ENCODE measurements at places on chromosomes 1 and 21.

- DNase-seq = peak; percentile 56
Measured at GRCh38 chr1:173190101-173190936, 16.8 kb downstream of the TNFSF4 start.

DNA sequence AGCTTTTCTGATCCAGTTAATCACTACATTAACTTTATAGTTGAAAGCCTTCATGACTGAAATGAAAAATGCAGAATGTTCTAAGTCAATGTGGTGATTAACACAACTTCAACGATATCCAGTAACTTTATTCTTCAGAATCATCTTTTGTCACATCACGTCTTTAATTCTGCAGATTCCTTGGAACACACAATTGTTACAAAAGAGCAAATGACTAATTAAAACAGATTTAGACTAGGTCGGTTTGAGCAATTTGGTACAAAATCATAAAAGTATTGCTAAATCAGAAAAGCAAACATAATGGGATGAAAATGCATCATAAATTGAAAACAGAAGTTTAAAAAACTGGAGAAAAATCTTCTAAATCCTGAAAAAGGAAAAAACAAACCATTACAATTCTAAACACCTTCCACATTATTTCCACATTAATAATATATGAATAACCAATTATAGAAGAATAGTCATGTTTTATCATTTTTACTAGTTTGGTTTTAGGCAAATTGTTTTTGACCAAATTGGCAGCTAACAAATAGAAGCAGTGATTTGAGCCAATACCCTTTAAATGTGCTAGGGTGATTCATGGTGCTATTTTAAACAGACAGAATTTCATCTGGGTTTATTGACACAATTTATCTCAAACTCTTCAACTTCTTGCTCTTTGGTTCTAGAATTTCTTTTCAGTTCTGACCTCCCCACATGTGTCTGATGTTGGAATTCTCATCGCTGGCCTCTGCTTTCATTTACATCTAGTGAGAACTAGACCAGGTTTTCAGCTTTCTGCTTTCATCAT, 468.1 kb upstream of the PTBP2 start:
- peak; percentile 37 for DNase-seq

GRCh38 chr1:109719337-109719837, 7.3 kb downstream of the GSTM5 start:
- peak; percentile 51 for DNase-seq

- no peak for DNase-seq
Measured at GRCh38 chr1:85087659-85088407, 39.5 kb upstream of the MCOLN3 start.

DNA sequence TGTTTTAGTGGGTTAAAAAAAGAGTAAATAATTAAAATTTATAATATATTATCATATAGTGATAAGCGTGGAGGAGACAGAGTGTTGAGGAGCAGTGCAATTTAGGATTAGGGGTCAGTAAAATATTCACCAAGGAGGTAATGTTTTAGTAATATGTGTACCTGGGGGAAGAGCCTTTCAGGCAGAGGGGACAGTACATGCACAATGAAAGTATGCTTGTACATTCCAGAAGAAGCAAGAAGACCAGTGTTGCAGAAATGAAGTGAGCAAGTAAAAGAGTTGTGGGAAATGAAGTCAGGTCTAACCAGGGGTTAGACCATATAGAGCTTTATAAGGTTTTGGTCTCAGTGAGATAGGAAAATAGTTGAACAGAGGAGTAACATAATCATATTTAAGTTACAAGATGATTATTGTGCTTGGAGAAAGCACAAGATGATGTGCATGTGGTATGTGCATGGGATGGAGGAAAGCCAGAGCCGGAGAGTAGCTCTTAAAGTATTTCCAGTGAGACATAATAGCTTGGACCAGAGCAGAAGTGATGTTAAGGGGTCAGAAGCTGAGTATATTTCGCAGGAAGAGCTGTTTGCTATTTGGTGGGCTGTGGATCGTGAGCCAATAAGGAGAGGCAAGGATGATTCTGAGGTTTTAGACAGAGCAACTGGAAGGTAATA, 44.8 kb downstream of the SNX7 start:
- no peak for DNase-seq

GRCh38 chr1:45473302-45473701, 17.7 kb downstream of the TESK2 start:
- no peak for DNase-seq

DNA sequence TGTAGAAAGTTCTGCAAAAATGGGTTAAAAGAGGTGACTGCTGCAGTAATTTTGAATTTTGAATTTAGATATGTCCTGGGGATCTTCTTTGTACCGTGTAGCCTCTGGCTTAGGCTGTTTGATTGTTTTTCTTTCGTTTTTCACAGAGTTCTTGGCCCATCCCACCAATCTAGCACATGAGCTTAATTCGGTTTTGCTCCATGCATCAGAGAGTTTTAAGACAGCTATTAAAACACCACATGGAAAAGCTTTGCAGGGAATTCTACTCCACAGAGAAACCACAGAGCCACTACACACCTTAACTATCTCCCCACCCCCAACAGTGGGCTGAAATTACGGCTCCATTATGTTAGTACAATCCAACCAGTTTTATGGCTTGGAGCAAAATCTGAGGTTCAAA, 25.5 kb downstream of the SPAG17 start:
- DNase-seq = no peak

- peak; percentile 53 for DNase-seq
Measured at GRCh38 chr1:226609836-226610455, 61.4 kb downstream of the STUM start.

DNA sequence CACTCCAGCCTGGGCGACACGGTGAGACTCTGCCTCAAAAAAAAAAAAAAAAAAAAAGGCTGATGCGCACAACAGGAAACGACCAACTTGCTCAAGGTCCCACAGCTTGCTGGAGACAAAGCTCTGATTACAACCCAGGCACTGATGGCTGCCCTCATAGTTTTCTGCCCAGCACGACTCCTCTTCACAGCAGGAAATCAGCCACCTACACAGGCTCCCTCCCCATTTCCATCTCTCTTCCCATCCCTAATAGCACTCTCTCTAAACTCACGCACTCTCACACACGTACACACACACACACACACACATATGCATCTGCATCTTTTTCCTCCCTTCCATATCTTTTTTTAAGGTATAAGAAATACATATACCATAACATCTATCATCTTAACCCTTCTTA, 153.5 kb upstream of the SOD1 start:
- DNase-seq = no peak

DNA sequence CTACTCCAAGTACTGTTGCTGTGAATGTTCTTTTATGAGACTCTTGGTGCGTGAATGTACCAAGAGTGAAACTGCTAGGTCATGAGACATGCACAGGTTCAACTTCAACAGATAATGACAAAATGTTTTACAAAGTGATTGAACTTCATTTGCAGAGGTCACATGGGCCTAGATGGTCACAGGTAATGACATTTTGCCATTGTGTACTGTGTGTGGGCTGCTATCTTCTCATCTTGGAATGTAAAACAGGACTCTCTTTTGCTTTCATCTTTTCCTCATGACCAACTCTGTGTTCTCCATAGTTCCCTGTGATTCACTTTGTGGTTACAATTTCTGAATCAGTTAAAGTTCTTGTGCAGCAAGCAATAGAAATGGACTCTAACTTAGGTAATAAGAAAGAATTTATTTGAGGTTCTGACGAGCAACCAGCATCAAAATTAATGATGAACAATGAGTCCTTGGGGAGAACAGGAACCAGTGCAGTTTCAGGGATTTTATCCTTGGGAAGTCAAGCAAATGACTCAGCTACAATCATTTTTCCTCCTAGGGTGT, 16.2 kb upstream of the TSNAX start:
- peak; percentile 79 for DNase-seq

GRCh38 chr21:36576441-36576840, 96.5 kb upstream of the CLDN14 start:
- DNase-seq = no peak

GRCh38 chr1:29974316-29974724, 738.0 kb downstream of the PTPRU start:
- DNase-seq = peak; percentile 78

DNA sequence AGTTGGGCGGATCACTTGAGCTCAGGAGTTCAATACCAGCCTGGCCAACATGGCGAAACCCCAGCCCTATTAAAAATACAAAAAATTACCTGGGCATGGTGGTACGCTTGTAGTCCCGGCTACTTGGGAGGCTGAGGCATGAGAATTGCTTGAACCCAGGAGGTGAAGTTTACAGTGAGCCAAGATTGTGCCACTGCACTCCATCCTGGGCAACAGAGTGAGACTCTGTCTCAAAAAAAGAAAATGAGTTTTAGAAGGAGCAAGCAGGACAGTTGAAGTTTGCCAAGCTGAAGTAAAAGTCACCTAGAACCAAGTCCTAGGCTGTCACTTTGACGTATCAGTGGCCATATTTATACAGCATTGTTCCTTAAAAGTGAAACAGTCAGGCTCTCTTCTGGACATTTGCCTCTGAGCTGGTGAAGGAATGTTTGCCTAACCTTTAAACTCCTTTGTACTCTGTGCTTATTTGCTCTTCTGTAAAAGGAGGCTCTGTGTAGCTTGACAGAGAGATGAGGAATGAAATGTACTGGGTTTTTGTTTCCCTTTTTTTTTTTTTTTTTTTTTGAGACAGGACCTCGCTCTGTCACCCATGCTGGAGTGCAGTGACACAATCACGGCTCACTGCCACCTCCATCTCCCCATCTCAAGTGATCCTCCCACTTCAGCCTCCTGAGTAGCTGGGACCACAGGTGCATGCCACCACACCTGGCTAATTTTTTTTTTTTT, 2.8 kb downstream of the RAB4A start:
- DNase-seq = no peak

GRCh38 chr1:232438476-232438875, 191.5 kb downstream of the SIPA1L2 start:
- no peak for DNase-seq

GRCh38 chr1:212402666-212403321, 11.9 kb downstream of the PACC1 start:
- DNase-seq = no peak

GRCh38 chr1:119743776-119744597, 24.7 kb downstream of the HMGCS2 start:
- peak; percentile 83 for DNase-seq

DNA sequence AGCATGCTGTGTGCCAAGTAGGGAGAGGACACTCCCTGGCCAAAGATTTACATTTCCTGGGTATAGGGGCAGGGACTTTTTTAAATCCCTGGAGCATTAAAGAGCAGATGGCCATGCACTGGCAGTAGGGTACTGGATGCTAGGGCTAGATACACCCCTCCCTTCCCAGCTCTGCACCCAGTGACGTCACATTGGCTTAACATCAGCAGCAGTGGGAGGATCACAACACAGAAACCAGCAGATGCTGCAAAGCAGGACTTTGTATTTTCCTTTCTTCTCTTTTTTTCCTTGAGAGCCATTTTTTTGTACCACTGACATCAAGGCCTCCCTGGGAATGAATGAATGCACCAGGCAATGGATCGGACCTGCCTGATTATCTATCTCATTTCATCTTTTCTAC, 243.0 kb downstream of the KAZN start:
- DNase-seq = no peak
